ENCODE measurements at places on chromosomes 16 and 17.

DNA sequence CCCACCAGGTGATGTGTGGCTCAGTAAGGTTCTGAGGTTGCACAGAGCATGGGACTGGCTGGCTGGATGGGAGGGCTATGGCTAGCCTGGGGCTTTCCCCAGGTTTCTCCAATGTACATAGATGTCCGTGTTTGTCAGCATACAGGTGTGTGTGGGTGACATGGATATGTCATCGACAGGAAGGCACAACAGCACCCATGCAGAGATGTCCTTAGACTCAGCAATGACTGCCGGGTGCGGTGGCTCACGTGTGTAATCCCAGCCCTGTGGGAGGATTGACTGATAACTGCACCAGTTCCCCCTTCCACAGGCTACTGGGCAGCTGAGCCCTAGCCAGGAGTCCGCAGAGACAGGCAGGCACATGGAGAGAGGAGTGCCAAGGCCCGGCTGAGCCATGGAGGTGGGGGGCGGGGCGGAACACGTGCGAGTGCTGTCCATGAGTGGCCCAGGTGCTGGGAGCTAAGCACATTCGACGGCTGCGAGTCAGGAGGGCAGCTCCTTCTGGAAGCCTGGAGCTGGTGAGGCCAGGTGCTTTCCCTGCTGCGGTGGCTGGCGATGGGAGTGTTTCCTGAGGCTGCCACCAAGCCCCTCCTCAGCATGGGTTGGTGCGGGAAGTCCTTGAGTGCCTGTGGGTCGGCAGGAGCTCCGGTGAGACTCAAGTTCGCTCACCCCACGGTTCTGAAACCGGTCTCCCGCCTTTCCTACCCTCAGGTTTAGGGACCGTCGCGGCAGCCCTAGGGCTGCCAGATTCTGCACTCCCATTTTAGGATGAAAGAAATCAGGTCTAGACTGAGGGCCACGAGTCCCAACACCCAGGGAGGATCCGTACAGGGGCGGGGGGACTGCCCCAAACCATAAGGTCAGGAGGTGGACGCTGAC is 858 bp upstream of the ASPSCR1 start:
- DNase-seq = no peak

GRCh38 chr17:76529224-76530094 is 8.1 kb downstream of the CYGB start:
- DNase-seq = no peak

- no peak for DNase-seq
Observed at GRCh38 chr16:47503936-47504335, 42.8 kb downstream of the PHKB start.

GRCh38 chr17:27520491-27521185 is 64.4 kb downstream of the KSR1 start:
- peak; percentile 46 for DNase-seq

DNA sequence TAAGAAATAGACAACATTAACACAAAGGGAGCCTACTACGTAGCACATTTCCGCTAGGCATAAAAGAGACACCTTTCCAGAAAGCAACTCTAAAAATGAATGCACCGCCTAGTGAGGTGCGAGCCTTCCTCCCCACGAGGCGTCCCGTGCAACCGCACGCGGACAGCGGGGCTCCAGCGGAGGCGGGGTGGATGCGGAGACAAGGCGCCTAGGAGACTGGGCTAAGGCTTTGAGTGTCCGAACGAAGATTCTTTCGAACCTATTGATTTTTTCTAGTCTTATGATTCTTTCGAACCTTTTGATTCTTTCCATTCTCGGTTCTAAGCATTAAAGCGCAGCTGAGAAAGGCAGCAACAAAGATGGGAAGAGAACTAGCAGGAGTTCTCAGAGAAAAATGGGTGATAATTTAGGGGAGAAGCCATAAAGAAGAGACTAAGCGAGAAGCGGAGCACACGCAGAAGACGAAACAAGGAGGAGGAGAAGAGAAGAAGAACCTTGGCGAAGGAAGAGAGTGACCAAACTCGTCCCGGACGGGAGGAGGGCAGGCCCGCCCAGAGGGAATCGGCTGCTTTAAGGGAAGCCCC is 394 bp upstream of the CPD start:
- peak; percentile 85 for DNase-seq

GRCh38 chr16:73066927-73067670 is 19.2 kb upstream of the ZFHX3 start:
- DNase-seq = no peak

- no peak for DNase-seq
Observed at GRCh38 chr17:66149562-66149961, 42.4 kb downstream of the CEP112 start.

GRCh38 chr17:32525122-32525521 is 38.3 kb downstream of the CDK5R1 start:
- no peak for DNase-seq

- DNase-seq = no peak
Observed at GRCh38 chr16:31109622-31110021, 1.4 kb downstream of the BCKDK start.

GRCh38 chr17:11980813-11981212 is 16.5 kb downstream of the ZNF18 start:
- no peak for DNase-seq

DNA sequence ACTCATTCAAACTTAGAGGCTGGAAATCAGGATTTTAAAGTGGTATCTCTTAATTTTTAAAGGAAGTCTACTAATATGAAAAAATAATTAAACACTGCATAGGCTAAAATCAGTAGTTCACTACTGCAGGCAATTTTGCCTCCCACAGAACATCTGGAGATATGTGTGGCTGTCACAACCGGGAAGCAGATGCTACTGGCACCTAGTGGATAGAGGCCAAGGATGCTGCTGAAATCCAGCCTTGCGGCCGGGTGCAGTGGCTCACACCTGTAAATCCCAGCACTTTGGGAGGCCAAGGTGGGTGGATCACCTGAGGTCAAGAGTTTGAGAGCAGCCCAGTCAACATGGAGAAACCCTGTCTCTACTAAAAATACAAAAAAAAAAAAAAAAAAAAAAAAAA is 473.9 kb downstream of the XYLT1 start:
- DNase-seq = no peak

DNA sequence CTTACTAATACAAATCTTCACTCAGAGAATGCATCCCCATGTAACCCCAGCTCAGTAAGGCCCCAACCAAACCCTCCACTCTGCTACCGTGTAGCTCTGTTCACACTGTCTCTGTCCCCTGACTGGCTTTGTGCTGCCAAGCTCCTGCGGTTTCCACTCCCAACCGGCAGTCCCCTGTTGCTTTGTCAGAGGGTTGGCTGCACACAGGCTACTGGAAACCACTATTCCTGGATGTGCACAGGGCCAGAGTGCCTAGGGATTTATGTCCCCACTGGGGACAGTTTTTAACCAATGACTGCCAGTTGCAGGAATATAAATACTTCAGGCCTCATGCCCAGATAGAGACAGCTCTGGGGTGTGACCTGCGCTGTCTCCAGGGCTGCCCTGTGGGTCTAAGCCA is 157.1 kb upstream of the C16orf82 start:
- DNase-seq = no peak

Measured in posterior cingulate gyrus (tissue), 11 donors.